ENCODE measurements at places on chromosomes 2 and 18.
A peak's percentile ranks its signal among the peaks of the same experiment; 100 is the strongest.

- no peaks in the 10 kb centered on the region for H3K4me1 ChIP-seq
- no peaks in the 10 kb centered on the region for H3K27me3 ChIP-seq
- H3K4me3 ChIP-seq = no peak overlapping the region
Measured at GRCh38 chr2:129891341-129892320, 87.8 kb upstream of the RAB6C start.

- H3K4me1 ChIP-seq = peaks cover 13% of the 10 kb centered on the region
- H3K4me3 ChIP-seq = no peak overlapping the region
- no peak overlapping the region for H3K27ac ChIP-seq
- peaks cover 8% of the 10 kb centered on the region for H3K36me3 ChIP-seq
- no peak for DNase-seq
- H3K27me3 ChIP-seq = no peaks in the 10 kb centered on the region
Measured at GRCh38 chr2:70981421-70981820, 3.0 kb downstream of the ANKRD53 start.

DNA sequence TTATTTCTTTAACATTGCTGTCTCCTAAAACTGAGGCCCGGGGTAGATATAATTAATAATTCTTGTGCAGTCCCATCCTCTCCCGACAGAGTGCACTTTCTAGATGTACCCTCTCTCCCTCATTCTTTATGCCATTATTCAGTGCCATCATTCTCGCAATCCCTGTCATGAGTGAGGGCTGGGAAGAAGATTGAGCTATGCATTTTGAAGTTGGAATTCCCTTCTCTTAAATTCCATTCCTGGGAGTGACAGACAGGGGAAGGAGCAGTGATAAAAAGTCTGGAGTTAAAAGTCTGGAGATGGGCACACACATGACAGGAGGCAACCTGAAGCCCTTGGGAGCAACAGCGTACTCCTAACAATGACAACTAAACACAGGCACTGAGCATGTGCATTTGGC, 2.6 kb upstream of the KCNE4 start:
- H3K27ac ChIP-seq = no peak overlapping the region
- no peak overlapping the region for H3K4me3 ChIP-seq
- H3K4me1 ChIP-seq = no peaks in the 10 kb centered on the region
- no peak for DNase-seq
- H3K36me3 ChIP-seq = no peaks in the 10 kb centered on the region

DNA sequence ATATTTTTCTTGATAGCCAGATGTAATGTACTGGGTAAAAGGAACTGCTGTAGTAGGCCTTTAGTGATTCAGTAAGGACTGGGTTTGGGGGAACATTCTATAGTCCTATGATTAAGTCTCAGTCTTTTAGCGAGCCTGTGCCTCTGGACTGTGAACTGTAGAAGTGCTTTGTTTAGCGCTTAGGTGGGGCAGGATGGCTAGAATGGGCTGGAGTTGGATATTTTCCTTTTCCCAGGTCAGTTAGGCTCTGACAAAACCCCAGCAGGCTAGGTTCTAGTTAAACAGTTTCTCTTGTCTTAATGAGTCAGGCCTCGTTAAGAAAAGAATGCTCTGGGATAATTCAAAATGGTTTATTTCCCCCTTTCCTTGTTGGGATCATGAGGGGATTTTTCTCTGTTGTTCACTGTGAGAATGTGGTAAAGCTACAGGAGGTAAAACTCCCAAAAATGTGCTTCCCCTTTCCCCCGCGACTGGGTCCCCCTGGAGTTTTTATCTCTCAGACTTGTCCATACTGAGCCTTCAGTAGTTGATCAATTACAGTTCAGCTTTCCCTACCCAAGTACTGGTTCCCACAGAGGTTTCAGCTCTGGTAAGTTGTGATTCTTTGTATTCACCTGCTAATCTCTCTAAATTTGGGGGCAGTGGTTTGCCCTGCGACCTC, 31.5 kb downstream of the EHBP1 start:
- H3K4me1 ChIP-seq = no peaks in the 10 kb centered on the region
- no peaks in the 10 kb centered on the region for H3K27me3 ChIP-seq
- peaks cover 14% of the 10 kb centered on the region for H3K36me3 ChIP-seq

DNA sequence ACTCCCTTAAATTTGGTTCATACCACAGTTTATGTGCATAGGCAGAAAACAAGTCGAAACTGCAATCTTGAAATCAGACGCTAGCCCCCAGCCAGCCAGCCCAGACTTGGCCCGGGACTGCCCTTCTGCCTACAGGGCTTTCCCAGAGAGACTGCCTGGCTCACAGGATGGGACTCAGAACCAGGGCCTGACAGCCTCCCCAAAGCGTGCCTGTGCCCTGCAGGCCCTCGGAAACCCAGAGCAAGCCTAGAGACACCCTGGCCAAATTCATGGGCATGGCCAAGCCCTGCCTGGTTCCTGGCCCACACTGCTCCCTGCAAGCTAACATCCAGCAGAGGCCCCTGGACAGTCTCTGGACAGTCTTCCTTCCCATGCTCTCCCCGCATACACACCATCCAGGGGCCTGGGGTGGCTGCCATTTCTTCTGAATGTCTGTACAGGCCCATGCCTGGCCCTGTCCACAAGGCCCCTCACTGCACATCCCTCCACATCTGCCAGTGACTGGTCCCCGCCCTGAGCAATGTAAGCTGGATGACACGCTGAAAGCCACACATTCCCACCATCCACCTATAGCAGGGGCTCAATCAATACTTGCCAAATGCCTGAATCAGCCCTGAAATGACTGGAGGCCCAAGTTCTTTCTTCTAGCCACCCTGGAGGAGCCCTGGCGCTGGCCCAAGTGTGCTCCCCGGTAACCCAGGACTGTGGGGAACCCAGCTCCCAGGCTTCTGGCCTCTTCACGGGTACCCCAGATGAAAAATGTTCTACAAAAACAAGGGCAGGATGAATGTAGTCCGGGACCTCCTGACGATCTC, 73.1 kb downstream of the HDAC4 start:
- no peak overlapping the region for H3K4me3 ChIP-seq
- H3K4me1 ChIP-seq = no peaks in the 10 kb centered on the region
- no peak overlapping the region for H3K27ac ChIP-seq
- no peaks in the 10 kb centered on the region for H3K36me3 ChIP-seq

GRCh38 chr2:31270131-31270530, 36.2 kb downstream of the EHD3 start:
- DNase-seq = no peak
- H3K27ac ChIP-seq = no peak overlapping the region
- no peaks in the 10 kb centered on the region for H3K27me3 ChIP-seq
- peaks cover 3% of the 10 kb centered on the region for H3K4me1 ChIP-seq

DNA sequence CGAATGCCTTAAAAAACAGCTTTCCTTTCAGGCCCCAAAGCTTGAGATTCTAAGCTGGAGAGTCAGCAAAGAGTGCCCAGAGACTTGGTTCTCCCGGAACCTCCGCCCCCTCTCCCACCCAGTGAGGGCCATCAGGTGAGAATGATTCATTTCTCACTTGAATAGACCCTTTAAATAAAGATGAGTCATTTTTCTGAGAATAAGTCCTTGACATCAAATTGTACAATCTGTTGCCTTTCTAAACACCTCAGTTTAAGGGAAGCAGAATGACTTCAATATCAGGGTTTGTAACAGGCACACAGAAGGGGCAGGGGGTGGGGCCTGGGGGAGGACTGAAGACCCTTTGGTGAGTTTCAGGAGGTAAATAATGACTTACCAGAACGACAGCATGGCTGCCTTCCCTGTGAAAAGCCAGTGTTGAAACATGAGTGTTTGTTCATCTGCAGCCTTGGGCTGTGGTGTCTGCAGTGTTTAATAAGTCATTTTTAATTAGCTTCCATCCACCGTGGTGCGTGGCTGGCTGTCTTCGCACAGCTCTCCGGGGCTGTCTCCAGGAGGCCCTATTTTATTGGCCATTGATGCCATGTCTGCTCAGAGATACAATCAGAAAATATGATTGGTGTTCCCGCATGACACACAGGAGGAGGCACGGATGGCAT, 134.9 kb upstream of the ZNF236 start:
- peaks cover 13% of the 10 kb centered on the region for H3K4me1 ChIP-seq
- H3K27me3 ChIP-seq = no peaks in the 10 kb centered on the region
- peak overlapping the region; percentile 41 for H3K27ac ChIP-seq
- H3K4me3 ChIP-seq = no peak overlapping the region
- no peaks in the 10 kb centered on the region for H3K36me3 ChIP-seq
- no peak for DNase-seq

- H3K4me3 ChIP-seq = peak overlapping the region; percentile 42
- no peaks in the 10 kb centered on the region for H3K27me3 ChIP-seq
- no peaks in the 10 kb centered on the region for H3K36me3 ChIP-seq
- H3K4me1 ChIP-seq = no peaks in the 10 kb centered on the region
- peak overlapping the region; percentile 49 for H3K27ac ChIP-seq
Measured at GRCh38 chr2:19361325-19361990, 3.0 kb upstream of the OSR1 start.

DNA sequence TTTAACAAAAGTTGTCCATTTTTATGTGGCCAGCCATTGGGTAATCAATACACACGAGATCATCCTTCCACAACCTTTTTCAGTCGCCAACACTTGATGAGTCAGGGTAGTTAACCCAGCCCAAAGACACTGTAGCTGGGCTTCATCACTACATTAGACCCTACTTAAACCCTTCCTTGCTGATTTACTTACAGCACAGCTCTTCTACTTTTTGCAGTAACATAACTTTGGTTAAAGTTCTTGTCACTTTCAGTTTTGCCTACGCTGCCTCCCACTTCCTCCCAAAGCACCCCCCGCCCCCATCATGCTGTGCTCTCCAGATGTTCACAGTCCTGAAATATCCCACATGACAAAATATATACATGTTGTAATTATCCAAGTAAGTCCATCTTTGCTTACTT, 103.6 kb downstream of the CDK15 start:
- H3K27me3 ChIP-seq = no peaks in the 10 kb centered on the region
- no peak overlapping the region for H3K4me3 ChIP-seq
- H3K27ac ChIP-seq = no peak overlapping the region
- DNase-seq = no peak
- no peaks in the 10 kb centered on the region for H3K36me3 ChIP-seq

GRCh38 chr2:194495046-194495445, 1162.0 kb upstream of the SLC39A10 start:
- H3K4me1 ChIP-seq = no peaks in the 10 kb centered on the region
- no peak overlapping the region for H3K27ac ChIP-seq
- no peaks in the 10 kb centered on the region for H3K27me3 ChIP-seq
- H3K36me3 ChIP-seq = no peaks in the 10 kb centered on the region
- DNase-seq = no peak

DNA sequence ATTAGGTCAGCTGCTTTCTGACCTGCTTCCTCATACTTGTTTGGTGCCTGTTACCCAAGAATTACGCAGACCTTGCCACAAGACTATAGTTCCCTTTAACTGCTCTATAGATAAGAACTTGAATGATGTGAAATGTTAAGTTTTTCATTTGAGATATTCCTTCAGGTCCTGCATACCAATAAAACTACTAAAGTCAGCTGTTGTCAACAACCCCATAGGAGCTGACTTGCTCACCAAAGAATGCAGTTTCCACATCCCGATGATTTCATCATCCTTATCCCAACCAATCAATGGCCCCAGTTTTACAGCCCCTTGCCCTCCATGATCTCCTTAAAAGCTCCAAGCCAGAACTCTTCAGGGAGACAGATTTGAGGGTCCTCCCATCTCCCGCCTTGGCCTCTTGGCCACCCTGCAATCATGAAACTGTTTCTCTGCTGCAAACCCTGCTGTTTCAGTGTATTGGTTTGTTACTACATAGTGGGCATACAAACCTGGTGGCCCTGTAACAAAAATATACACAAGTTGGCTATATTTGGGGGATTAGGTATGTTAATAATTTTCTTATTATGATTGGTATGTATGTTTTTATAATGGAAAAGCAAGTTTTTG, 396.3 kb upstream of the CHST9 start:
- H3K4me3 ChIP-seq = no peak overlapping the region
- no peaks in the 10 kb centered on the region for H3K36me3 ChIP-seq
- DNase-seq = no peak
- no peak overlapping the region for H3K27ac ChIP-seq
- H3K27me3 ChIP-seq = no peaks in the 10 kb centered on the region

DNA sequence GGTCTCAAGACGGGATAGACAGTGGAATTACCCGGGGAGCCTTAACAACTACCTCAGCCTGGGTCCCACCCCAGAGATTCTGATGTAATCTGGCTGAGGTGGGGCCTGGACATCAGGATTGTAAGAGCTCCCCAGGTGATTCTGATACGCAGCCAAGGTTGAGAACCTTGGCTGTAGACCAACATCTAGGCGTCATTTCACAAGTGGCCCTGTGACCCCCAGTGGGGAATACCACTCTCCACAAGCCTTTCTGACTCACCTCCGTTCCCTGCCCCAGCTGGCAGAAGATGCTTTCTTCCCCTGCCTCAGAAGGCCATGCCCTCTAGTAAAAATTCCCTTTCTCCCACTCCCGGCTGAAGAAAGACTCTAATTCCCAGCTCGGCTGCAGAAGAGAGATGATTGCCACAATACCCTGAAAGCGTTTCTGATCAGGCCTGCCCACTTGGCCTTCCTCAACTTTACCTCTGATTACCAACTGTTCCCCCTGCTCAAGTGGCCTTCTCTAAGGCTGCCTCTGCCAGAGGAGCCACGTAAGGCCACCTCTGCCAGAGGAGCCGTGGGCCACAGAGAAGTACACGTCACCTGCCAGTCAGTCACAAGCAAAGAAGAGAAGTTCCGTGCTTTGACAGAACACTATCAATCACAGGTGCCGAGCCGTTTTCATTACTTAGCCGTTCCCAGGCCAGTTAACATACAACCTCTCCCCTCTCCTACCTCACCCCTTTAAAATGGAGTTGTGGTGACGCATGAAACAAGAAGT, 116.8 kb upstream of the PKDCC start:
- no peaks in the 10 kb centered on the region for H3K27me3 ChIP-seq
- no peak overlapping the region for H3K4me3 ChIP-seq
- no peak overlapping the region for H3K27ac ChIP-seq
- DNase-seq = peak; percentile 76
- no peaks in the 10 kb centered on the region for H3K36me3 ChIP-seq

GRCh38 chr2:72901426-72901825, 14.2 kb downstream of the SPR start:
- H3K4me1 ChIP-seq = no peaks in the 10 kb centered on the region
- no peaks in the 10 kb centered on the region for H3K36me3 ChIP-seq
- peaks cover 36% of the 10 kb centered on the region for H3K27me3 ChIP-seq
- no peak overlapping the region for H3K4me3 ChIP-seq
- no peak for DNase-seq
- no peak overlapping the region for H3K27ac ChIP-seq

DNA sequence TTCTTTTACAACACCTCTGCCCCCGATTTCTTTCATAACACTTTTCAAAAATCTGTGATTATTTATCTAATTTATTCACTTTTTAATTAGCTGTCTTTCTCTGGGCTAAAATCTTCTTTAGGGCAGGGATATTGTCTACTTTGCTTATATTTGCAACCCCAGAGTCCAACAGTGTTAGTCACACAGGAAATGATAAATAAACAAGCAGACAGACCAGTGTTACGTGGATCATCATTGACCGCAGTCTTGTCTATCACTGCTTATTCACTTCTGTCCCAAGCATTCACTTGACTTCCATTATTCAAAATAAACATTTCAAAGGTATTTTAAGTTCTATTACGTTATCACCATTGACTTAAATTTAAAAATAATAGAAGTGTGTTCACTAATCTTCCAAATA, 237.6 kb upstream of the UBE2E3 start:
- no peak overlapping the region for H3K4me3 ChIP-seq
- peak overlapping the region; percentile 82 for H3K27ac ChIP-seq
- no peaks in the 10 kb centered on the region for H3K36me3 ChIP-seq
- peaks cover 25% of the 10 kb centered on the region for H3K4me1 ChIP-seq
- no peaks in the 10 kb centered on the region for H3K27me3 ChIP-seq
